ENCODE measurements at places on chromosomes 7 and 10.

DNA sequence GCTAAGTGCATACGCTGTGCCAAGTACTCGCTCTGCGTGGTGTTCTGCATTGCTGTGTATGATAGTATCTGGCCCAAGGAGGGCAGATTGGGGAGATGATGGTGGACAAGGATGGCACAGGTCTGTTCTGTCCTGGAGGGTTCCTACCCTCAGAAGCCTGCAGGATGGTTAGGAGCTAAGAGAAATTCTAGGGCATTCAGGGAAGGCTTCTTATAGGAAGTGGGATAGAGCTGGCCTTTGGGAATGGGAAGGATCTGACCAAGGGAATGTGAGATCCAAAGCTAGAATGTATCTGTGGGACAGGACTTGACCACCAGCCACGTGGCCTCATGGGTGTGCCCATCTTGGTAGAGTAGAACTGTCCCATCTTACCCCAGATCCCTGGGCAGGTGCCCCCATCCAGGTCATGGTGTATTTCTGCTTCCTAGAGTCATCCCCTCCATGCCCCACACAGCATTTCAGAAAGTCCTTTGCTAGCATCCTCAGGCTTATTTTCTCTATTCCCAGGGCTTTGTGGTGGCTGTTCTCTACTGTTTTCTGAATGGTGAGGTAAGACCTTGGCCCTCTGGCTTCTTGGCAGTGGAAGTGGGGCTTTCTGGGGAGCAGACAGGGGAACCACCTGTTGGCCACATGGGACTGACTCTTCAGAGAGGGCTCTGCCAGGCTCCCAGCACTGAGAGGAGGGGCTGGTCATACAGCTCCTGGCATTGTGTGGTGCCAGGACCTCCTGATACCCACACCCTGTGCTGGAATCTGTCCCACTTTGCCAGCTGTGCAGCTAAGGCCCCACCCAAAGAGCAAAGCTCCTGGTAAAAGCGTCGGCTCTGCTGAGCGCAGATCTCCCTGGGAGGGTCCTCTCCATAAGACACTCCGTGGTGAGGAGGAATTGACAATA is 52.5 kb downstream of the ADCYAP1R1 start:
- DNase-seq = no peak

DNA sequence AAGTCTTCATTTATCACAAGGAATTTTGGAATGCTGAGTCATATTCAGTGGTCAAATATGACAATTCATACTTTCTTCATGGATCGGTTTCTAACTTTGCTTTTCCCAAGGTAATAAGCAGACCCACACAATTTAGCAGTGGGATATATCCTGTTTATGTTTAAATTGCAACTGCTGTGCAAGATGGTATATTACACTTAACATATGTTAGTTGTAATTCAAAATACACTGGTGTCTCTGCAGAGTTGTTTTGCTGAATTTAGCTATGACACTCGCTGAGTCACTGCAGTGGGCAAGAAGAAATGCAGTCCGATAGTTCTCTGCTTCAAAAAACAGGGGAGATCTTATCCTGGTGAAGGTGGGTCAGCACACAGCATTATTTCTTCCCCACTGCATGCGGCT is 194.8 kb upstream of the PTN start:
- no peak for DNase-seq

DNA sequence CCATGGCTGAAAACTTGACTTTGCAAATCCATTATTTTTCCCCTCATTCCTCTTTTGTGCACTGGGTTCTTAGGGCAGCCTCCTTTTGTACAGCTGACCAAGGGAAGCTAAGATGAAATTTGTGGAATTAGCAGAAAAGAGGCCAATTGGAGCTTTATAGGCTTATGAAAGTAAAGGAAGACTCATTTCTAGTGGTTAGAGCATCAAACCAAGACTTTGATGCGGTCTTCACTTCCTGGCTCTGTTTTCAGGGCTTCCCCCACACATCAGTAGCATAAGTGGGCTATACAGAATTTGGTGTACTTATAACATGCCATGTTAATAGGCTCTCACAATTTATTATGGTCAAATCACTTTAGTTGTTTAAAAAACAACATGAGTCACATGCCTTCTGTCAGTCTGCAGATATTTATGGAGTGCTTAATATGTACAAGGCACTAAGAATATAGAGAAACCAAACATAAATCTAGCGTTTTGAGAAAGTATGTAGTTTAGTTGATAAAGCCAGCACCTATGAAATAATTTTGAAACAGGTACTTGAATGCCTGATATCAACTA is 5.7 kb downstream of the AUTS2 start:
- DNase-seq = no peak

DNA sequence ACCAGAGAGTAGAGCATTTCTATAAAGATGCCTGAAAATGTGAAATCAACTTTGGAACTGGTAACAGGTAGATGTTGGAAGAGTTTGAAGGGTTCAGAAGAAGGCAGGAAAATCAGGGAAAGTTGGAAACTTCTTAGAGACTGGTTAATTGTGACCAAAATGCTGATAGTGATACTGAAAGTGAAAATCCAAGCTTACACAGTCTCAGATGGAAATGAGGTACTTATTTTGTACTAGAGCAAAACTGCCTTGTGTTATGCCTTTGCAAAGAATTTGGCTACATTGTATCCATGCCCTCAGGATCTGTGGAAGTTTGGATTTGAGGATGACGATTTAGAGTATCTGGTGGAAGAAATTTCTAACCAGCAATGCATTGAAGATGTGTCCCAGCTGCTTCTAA is 430.6 kb upstream of the KCND2 start:
- no peak for DNase-seq

- DNase-seq = no peak
Observed at GRCh38 chr7:149689291-149689721, 84.1 kb downstream of the ZNF467 start.

- DNase-seq = no peak
Observed at GRCh38 chr7:1076184-1077072, 11.5 kb upstream of the GPER1 start.

- no peak for DNase-seq
Observed at GRCh38 chr7:134742688-134743350, 36.6 kb upstream of the CALD1 start.

Measured in stimulated activated CD4-positive, alpha-beta T cell treated with anti-CD3 and anti-CD28 coated beads, Interleukin-1b, Interleukin-23, amount 100 ng/mL, for 1 hour (primary cell).